COLO829 (cell line): ENCODE measurements at places on chromosomes 2 and 18.

DNA sequence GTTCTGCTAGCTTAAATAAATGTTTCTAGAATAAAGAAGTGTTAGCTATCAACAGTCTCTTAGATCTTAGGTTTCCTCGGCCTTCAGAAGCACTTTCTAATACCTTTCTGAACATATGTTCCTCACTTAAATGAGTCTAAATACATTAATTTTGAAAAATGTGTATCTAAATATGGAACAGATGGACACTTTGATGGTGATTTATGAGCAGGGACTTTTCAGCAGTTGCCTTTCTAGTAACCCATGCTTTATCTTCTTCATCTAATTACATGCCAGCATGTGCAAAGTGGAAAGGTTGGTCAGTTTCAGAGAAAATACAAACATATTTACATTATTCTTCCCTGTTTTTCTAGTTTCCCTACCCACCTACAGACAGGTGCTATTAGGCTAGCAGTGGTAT, 797.0 kb upstream of the CHAC2 start:
- DNase-seq = no peak

DNA sequence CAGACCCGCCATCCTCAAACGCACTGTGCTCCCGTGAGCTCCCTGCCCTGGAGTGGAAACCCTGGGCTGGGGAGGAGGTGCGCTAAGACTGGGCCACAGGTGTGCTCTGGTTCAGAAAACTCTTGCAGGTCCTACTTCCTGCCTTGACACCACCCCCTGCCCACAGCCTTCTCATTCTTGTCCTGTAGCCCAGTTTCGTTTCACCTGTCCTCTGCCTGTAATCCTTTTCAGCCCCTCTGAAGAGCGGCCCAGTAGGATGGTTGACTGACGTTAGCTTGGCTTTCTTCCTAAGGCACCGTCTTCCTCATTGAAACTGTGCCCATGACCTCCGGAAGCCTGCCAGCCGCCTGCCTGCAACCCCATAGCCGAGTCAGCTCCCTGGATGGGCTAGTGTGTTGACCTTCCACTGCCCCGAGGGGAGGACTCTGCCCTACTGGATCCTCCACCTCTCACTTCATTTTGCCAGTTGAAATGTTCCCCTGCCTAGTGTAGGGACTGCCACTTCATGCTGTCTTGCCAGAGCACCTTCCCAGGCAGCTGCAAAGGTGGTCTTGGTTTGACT, 116.9 kb downstream of the AGAP1 start:
- no peak for DNase-seq

DNA sequence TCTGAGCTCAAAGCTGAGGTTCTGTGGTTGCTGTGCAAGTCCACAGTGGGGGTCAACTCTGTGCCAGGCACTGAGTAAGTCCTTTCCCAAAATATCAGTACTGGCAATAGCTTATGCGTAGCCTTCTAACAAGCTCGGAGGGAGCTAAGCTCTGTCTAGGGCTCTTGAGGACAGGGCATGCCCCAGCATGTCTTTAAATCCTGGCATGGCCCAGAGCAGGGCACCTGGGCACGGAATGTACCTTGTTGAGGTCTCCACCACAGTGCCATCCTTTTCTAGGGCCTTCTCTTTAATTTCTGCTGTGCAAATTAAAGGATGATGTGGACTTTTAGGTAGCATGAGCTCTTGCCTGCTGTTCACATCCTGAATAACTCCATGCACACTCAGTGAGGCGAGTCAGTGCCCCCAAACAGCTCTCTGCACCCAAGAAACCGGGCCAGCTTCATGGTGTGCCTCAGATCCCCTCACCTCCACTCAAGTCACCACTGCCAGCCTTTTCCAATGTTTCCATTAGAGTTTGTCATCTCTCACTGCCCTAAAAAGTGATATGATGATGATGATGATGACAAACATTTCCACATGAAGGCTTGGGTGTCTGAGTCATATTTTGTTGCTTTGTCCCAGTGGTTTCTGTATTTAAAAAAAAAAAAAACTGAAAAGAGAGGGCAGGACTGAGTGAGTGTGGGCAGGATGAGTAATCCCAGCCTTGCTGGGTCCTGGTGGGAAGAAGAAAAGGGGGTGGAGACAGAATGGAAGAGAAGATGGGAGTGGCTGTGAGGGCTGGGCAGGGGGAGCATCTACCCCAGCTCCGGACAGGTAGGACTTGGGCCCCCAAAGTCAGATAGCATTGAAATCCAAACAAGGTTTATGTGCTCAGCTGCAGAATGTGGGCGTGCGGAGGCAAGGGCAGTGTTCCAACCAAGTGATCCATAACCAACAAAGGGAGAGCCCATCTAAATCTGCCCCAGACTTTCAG, 78.9 kb downstream of the ZBTB7C start:
- DNase-seq = peak; percentile 78

- DNase-seq = no peak
Measured at GRCh38 chr2:70830366-70830765, 5.2 kb downstream of the CD207 start.

DNA sequence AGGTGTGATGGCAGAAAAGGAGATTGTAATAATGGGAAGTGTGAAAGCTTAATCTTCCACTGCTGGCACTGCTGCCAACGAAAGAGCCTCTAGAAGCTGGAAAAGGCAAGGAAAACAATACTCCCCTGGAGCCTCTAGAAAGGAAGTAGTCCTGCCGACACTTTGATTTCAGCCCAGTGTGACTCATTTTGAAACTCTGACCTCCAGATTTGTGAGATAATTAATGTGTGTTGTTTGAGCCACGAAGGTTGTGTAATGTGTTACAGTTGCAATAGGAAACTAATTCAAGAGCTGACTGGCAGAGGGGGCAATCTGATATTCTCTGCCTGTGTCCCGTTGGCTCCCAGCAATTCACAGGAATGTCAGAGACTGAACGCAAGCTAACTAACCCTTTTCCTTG, 219.2 kb upstream of the UBE2E3 start:
- DNase-seq = no peak

- no peak for DNase-seq
Measured at GRCh38 chr2:191065785-191066184, 51.8 kb upstream of the STAT1 start.

DNA sequence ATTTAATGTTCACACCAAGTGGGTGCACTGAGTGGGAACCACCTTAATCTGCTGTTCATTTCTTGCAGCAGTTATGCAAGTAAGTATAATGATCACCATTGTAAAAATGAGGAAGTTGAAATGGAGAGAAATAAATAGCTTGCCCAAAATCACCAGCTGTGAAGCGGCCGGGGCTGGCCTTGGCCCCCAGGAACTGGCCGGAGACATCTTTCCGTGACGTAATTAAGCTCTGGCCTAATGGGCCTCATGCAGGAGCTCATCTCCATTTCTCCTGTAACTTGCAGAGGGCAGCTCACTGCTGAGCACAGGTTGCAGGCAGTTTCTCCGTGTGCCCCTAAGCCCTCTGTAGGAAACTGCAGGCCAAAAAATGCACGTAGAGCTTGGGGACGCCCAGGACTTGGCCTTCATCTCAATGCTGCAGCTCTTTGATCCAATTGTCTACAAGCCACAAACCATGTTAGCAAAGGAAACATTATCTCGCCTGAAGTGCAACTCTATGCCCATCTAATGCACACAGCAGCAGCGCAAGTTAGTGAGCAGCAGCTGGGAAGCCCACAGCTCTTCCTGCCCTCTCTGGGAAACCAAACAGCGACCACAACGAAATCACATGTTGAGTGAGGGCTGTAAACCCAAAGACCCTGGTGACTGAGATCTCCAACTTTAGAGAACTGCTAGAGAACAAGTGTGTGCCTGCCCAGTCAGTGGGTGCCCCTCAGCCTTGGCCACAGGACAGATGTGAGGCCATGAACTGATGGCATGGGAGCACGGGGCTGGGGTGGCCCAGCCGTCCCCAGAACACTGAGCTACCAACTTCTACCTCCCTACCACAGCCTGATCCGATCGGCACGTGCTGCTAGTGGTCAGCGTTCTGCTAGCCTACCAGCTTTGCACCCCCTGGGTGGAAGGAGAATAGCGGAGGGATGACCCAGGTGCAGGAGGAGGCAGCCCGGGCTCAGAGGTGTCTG, 28.8 kb downstream of the APCDD1 start:
- no peak for DNase-seq

DNA sequence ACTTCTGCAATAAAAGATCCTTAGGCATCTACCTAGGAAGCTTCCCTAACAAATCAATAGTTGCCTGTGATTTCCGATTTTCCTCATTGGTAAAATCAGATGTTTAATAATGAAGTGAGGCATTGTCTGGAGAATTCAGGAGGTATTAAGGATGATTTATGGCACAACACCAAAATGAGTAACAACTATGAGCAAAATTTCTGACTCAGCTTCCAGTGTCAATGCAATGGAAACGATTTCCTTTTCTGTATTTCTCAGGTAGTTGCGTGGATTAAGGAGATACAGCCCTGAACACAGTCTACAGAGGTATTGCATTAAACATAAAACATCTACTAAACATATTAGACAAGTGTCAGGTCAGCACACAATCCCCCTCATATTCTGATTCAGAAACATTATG, 99.5 kb downstream of the EPB41L3 start:
- peak; percentile 15 for DNase-seq

- DNase-seq = no peak
Measured at GRCh38 chr2:212922701-212923100, 228.7 kb downstream of the IKZF2 start.

- DNase-seq = peak; percentile 21
Measured at GRCh38 chr2:72605836-72606442, 219.9 kb downstream of the EXOC6B start.

DNA sequence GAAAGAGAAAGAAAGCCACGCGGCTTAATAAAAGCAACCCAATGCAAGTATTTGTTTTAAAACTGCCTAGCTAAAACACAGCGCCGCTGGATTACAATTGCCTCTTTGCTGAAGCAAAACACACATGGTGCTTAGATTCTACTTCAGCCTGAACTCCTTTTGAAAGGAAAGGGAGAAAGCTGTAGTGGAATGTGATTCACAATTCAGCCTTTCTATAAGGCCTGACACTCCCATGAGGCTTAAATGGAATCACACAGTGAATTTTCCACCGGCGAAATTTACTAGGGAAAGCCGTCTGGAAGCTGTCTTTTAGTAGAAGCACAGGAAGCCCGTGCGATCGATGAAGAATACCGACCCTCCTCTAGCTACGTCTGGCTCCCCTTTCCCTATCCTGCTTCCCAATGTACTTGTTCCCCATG, 348.0 kb downstream of the DLGAP1 start:
- DNase-seq = no peak

DNA sequence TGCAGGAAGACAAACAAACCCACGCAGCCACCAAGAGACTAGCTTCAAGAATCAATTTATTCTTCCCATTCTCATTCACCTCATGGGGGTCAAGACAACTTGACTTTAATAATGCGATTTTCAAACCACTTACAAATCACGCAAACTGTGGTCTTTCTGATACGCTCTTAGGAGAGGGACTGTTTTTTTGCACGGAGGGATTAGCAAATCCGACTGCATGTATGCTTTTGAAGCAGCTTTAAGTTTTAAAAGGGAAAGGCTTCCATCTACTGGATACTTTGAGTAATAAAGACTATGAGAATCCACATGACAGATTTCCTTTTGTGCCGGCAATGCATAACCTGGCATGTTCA, 322.9 kb upstream of the KCNJ3 start:
- peak; percentile 48 for DNase-seq

DNA sequence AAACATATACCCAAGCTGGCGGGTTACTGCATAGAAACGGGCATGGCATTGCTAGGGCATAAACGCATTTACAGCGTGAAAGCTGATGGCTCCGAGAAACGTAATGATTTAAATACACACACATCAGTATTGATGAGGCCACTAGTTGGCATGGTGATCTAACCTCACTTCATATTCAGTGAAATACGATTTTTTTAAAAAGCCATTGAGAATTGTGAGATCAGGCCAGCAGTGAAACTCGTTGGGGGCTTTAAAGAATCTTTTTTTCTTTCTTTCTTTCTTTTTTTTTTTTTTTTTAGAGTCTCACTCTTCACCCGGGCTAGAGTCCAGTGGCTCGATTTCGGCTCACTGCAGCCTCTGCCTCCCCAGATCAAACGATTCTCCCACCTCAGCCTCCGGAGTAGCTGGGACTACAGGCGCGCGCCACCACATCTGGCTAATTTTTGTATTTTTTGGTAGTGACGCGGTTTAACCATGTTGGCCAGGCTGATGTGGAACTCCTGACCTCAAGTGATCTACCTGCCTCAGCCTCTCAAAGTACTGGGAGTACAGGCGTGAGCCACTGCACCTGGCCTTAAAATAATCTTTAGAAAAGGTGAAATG, 2.4 kb upstream of the SMAD7 start:
- DNase-seq = no peak

GRCh38 chr2:7809640-7810039, 872.2 kb upstream of the ID2 start:
- DNase-seq = no peak

DNA sequence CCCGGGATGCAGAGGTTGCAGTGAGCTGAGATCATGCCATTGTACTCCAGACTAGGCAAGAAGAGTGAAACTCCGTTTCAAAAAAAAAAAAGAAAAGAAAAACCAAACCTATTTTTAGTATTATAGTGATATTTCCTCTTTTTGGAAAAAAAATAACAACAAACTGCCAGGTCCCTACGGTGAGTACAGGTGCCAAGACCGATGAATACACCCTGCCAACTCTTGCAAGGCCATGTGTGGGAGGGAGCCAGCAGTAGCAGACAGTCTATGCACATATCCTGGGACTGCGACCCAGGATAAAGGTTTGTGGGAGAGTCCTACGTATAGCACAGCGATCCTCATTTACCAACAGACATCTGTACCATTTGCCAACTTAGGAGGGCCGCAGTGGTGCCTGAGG, 69.6 kb upstream of the DNMT3A start:
- DNase-seq = no peak

DNA sequence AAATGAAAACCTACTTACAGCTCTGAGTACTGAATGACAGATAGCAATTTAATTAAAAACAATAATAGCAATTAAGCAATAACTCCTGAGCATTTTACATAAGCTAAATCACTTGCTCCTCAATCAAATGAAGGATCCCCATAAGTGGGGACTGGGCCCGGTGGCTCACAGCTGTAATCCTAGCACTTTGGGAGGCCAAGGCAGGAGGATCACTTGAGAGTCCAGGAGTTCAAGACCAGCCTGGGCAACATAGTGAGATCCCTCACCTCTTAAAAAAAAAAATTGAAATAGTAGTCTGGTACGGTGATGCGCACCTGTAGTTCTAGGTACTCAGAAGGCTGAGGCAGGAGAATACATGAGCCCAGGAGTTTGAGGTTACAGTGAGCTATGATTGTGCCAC, 13.4 kb downstream of the STAM2 start:
- no peak for DNase-seq

DNA sequence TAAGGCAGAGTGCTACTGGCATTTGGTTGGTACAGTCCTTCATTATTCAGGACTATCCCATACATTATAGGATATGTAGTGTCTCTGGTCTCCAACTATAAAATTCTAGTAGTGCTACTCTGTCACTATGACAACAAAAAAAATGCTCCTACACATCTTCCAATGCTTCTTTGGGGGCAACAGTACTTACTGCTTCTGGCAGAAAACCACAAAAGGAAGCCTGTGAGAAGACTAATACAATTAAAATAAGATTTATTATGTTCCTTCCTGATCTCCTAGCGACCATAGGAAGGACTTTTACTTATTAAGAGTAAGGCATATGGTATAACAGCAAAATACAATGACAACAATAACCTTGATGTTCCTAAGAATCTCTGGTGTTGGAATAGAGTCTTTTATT, 48.4 kb upstream of the CPO start:
- no peak for DNase-seq

GRCh38 chr2:9256570-9257043, 50.0 kb downstream of the ASAP2 start:
- DNase-seq = no peak

GRCh38 chr2:207630491-207630890, 5.3 kb upstream of the METTL21A start:
- DNase-seq = no peak
